AG09319 (cell line): ENCODE measurements at places on chromosomes 3 and 15.

- DNase-seq: no peak
Observed at GRCh38 chr15:90839187-90840071, 29.0 kb upstream of the FURIN start.

- DNase-seq: no peak
Observed at GRCh38 chr3:157471064-157471463, 32.2 kb downstream of the VEPH1 start.

GRCh38 chr3:10319251-10319650 is 1.7 kb downstream of the SEC13 start:
- no peak for DNase-seq

DNA sequence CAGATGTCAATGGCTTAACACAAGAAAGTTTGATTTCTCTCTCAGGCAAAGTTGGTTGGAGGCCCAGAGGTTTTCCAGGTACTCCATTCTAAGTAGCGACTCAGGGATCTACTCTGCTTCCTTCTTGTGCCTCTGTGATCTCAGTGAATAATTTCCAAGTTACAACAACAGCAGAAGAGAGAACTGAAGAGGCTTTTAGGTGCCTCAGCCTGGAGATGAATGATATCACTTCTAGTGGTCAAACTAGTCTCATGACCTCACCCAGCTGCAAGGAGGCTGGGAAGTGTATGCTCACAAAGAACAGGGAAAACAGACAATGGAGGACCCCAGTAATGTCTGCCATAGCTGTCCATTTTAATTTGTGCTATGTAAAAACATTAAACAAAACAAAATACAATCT is 4.6 kb upstream of the PRICKLE2 start:
- DNase-seq: no peak

DNA sequence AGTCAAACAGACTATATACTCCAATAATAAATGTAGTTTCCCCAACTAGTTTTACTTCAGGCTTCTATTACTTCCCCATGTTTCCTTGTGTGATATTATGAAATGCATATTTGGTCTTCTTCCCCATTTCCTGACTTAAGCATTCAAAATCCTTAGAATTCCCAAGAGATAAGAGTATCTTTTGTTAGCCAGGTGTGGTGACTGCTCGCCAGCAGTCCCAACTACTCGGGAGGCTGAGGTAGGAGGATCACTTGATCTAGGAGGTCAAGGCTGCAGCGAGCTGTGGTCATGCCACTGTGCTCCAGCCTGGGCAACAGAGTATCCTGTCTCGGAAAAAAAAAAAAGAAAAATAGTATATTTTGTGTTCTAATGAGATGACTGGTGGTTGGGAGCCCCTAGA is 72.7 kb upstream of the UBE2E2 start:
- no peak for DNase-seq

DNA sequence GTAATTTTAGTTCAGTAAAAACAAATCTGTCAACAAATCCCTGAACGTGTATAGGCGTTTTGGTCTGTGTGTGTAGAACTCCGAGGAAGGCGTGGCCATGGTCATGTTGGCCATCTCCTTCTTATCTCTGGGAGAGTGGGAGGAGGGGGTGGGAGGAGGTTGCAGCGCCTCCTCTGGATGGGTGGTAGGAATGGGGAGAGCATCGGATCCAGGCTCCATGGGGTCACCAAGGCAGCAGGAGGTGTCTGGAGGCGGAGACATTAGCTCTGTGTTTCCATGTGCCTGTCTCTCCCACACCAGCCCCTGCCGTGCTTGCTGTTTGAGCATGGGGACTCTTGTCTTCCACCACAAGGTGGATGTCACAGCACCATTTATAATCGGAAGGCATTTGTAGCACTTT is 34.5 kb upstream of the TRPM1 start:
- no peak for DNase-seq

DNA sequence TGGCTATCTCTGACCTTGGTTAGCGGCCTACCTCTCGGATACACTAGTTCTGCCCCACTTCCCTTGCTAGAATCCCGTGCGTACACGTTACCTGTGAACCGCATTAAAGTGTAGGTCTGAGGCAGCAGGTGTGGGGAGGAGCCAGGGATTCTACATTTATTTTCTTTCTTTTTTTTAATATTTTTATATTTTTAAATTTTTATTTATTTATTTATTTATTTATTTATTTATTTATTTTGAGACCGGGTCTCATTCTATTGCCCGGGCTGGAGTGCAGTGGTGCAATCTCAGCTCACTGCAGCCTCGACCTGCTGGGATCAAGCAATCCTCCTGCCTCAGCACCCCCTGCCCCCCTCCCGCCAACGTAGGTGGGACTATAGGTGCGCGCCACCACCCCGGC is 60.9 kb upstream of the NR2E3 start:
- no peak for DNase-seq
